Omental fat pad (tissue), 4 donors: ENCODE measurements at places on chromosomes 6 and 20. TPM values are rescaled to one million over a fixed set of nuclear protein-coding genes. Genes with fewer than 3 reads are reported as not detected.

GRCh38 chr6:113691260-113691656 is 165.9 kb upstream of the MARCKS start:
- no peak for DNase-seq

Gene BPIFA1
- not detected for total RNA-seq

DNA sequence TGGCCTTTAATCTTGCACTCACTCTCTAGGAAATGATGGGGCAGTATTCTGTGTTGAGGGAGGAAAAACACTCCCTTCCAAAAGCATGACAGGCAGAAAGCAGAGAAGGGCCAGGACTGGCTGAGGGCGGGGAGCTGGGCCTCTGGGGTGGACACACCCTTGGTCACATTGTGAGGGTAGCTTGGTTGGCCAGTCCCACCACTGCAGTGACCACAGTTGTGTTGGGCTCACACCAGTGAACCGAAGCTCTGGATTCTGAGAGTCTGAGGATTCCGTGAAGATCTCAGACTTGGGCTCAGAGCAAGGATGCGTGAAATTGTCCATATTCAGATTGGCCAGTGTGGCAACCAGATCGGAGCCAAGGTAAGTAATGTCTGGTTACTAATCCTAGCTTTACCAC is at the start of gene TUBB1:
Gene TUBB1, plus strand, starts transcription at position 213 of the 400 bp plus-strand sequence. Its CDS starts 94 bp downstream, at position 307.
- DNase-seq: no peak

DNA sequence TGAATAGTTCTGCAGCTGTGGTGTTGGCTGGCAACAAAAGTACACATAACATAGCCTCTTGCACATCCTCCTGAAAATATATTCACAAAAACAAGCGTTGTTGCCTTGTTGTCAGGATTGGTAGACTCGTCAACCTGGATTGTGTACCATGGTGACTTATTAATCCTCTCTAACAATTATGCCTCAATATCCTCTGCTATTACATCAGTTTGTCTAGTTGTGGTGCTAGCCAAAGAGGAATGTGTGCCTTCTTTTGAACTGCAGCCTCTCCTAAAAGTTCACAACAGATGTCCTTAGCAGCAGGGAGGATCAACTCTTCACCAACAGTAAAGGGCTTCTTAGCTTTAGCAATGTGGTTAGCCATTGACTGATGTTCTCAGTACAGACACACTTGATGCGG is 3.6 kb upstream of the SF3B5 start:
- no peak for DNase-seq

DNA sequence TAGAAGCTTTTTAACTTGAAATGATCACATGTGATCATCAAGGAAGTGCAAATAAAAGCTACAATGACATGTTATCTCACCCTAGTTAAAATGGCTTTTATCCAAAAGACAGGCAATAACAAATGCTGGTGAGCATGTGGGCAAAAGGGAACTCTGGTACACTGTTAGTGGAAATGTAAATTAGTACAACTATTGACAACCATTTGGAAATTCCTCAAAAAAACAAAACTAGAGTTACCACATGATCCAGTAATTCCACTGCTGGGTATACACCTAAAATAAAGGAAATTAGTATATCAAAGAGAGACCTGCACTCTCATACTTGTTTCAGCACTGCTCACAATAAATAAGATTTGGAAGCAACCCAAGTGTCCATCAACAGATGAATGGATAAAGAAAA is 108.7 kb downstream of the HTR1B start:
- DNase-seq: no peak

GRCh38 chr6:166589786-166590574 is 3.5 kb upstream of the RAMACL start:
- no peak for DNase-seq
